ENCODE measurements at places on chromosomes 12 and 14.

DNA sequence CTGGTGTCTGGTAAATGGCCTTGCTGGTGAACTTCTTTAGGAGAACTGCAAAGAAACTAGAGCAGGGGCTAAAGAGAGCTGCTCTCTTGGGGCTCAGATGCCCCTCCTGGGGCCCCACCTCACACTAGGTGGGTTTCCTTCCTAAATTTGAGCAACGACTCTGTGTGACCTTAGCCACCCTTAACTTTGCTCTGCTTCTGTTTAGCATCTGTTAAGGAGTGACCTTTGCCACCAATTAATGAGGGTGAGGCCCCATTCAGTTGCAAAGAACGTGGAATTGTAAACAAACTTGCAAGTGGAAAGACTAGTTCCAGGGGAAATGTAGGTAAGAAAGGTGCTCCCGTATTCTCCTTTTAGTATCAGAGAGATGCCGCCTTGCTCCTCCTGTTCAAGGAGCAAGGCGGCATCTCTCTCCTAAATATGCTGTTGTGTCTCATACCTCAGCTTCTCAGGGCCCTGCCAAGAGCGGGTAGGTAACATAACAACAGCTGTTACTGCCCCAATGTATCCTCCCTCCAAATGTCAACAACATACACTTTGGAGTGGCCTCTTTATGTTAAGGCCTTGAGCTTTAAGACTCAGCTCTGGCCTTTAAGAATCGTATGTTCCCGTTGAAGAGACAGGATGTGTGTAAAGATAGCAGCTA is 77.6 kb upstream of the FUT8 start:
- peak; percentile 88 for DNase-seq

DNA sequence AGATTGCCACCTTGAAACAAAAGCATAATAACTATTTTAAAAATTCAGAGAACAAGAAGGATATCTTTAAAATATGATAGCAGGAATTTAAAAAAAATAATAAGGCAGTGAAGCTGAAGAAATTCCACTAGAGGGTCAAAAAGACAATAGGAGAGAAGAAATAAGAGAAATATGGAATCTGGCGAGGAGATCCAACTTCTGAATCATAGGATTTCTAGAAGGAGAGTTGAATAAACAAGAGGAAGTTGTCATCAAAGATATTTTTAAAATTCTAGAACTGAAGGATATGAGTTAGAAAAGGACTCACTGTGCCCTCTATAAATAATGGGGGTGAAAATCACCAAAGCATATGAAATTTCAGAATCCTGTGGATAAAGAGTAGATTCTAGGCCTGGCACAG is 26.8 kb upstream of the TOMM20L start:
- DNase-seq, result no peak

DNA sequence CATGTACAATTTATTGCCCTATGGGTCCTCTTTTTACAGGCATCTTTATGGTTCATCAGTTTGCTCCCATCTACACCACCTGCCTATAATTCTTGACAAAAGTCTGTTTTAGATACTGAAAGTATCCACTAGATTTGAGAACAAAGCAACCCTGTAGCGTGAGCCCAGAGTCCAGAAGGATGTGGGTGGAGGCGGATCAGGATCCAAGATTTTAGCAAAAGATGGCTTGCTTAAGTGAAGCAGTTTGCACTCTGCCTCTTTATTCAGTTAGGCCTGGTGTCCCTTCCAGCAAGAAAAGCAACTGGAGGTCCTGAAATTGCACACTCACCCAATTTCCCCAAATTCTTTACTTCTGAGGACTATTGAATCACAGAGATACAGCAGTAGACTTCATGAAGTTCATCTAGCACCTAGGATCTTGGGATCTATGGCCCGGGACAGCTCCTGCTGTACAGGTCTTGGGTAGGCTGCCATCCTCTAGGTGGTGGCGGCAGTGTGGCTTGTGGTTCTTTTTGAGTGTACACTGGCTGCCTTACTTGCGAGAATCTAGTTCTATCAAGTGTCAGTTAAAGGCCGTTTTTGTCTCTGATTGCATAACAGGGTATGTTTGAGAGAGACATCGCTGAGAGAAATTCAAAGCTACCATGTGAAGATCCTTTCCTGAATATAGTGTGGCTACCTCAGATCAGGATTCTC is 873.2 kb downstream of the NRXN3 start:
- no peak for DNase-seq

- DNase-seq, result no peak
Measured at GRCh38 chr12:56186957-56187356, 2.3 kb downstream of the SMARCC2 start.

DNA sequence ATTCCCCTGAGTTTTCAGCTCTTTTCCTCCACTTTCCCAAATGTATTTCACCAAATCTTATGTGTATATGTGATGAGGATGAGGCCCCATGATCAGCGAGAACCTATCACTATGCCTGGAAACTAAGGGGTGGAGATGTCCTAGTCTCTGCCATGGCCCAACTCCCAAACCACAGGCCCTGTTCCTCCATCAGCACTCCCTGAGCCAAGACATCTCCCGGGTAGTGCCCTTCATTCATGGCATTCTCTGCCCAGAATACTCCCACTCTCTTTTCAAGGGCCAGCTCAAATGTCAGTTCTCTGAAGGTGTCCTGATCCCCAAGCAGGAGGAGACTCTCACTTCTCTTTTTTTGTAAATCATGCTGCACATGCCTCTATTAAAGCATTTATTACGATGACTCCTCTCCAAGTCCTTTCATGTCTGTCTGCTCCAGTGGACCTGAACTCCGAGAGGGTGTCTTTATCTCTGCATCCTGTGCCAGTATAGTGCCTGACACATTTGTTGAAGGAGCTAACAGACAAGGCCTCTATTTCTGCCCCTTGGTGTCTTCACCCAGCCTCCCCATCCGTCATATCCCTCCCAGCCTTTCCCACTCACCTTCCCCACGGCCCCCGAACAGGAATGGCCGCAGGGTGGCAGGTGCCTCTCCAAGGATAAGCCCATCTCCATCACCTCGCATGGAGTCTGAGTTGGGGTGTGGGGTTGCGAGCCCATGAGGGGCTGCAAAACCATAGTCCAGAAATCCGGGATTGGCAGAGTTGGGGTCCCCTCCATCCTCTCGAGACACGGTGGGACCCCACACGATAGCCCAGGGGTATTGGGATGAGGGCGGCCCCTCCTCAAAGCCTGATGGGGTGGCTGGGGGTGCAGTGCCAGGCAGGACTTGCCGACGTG is 3.7 kb downstream of the PIANP start:
- no peak for DNase-seq

DNA sequence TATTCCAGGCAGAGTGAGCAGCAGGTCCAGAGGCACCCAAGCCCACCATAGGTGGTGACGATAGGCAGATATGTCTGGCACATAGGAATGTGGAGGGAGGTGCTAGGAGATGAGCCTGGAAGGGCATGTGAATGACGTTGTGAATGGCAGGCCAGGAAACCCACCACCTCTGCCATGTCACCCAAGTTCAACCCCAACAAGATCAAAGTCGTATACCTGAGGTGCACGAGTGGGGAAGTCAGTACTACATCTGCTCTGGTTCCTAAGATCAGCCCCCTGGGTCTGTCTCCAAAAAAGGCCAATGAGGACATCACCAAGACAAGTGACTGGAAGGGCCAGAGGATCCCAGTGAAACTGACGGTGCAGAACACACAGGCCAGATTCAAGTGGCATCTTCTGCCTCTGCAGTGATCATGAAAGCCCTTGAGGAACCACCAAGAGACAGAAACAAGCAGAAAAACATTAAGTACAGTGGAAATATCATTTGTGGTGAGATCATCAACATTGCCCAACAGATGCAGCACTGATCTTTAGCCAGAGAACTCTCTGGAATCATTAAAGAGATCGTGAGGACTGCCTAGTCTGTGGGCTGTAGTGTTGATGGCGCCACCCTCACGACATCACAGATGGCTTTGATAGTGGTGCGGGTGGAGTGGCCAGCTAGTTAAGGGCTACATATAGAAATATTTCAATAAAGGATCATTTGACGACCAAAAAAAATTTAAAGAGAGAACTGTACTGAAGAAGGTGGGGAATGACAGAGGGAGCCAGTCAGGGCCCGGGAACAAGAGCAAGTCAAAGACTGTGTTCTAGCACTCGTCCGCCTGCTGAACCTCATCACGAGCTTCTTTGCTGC is 99.7 kb downstream of the ZFP36L1 start:
- no peak for DNase-seq

- no peak for DNase-seq
Measured at GRCh38 chr14:78737601-78738000, 567.4 kb downstream of the NRXN3 start.

All from Caco-2 (cell line).